ENCODE measurements at places on chromosomes 13 and 19.

DNA sequence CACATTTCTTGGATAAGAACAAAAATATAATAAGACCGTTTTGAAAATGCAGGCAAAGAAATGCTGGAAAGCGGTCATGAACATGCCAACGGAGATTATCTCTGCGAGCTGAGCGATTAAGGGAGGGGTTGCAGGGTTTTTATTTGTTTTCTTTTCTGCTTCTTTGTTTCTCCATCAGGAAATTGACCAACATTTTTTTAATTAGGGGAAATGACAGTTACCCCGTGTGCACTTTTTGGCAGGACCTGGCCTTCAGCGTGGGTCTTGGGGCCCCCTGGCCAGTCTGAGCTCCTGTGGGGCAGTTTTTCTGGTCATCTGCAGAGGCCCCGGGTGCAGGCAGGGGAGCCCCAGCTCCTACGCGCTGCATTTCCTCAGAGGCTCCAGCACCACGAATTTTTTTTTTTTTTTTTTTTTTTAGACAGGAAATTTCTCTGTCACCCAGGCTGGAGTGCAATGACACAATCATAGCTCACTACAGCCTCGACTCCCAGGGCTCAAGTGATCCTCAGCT lies 31.3 kb upstream of the HOMER3 start:
- DNase-seq = peak; percentile 86

- peak; percentile 46 for DNase-seq
These were observed 489 bp upstream of the ZNF653 start for GRCh38 chr19:11506101-11506555.

GRCh38 chr13:78958006-78958405 lies 299.1 kb upstream of the OBI1 start:
- DNase-seq = no peak

DNA sequence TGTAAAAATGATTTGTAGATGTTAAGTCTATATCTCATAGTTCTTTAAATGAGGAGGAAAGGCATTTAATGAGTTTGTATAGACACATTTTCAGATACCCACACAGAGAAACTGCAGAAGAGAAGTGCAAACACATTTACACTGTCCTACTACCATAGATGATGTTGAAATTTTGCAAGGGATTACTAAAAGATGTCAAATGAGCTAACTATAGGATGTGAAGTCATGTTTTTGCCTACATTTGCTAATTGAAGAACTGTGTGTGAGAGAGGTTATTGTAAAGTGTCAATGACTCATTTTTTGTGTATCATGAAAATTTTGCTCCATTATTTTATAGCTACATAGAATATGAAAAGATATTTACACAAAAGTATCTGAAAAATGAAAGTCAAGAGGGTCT lies 178.9 kb downstream of the ITGBL1 start:
- peak; percentile 60 for DNase-seq

- DNase-seq = no peak
These were observed 3.0 kb downstream of the BEST2 start for GRCh38 chr19:12754465-12755196.

- no peak for DNase-seq
These were observed 11.8 kb downstream of the COL4A2 start for GRCh38 chr13:110318920-110319319.

- DNase-seq = no peak
These were observed 29.1 kb downstream of the TUBGCP3 start for GRCh38 chr13:112558696-112559418.

- DNase-seq = no peak
These were observed 1.7 kb downstream of the KLF5 start for GRCh38 chr13:73060251-73061160.

DNA sequence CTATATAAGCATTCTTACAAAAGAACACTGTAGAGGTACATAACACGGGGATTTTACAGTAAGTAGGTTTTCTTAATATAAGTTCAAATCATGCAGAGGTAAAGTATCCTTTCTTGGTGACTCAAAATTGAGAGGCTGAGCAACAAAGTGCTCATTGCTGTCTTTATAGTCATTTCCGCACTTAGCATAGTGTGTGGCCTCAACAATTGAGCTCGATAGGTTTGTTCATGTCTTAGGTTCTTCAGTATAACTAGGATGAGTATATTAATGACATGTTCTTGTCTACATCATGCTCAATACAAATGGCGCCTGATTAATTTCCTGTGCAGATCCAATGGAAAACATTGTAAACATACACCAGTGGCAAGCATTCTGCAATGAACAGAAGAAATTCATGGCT lies 1.4 kb downstream of the WDFY2 start:
- peak; percentile 31 for DNase-seq

DNA sequence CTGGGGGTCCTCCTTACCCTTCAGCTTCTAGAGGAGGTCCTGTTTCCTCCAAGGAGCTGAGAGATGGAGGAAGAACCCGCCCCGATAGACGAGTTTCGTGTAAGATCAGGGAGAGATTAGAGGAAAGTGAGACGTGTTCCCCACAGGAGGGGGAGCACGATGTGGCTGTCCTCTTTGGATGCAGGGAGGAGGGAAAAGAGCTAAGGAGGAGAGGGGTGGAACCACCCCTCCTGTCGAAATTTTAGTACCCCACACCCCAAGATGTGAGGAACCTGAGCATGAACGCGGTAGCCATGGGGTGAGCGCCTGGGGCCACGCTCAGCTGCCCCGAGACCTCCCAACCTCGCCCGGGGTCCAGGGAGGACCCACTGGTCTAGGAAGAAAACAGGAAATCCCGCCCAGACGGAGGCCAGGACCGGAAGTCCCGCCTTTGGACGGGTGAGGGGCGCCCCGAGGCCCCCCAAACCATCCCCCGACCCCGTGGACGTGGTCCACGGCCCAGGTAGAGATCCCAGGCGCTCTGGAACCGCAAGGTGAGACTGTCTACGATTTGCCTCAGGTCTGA lies 1.2 kb downstream of the AKT1S1 start:
- DNase-seq = peak; percentile 49
